IMR-90 (cell line): ENCODE measurements at places on chromosomes 16 and 17. TPM values are rescaled to one million over a fixed set of nuclear protein-coding genes. Genes with fewer than 3 reads are reported as not detected.

DNA sequence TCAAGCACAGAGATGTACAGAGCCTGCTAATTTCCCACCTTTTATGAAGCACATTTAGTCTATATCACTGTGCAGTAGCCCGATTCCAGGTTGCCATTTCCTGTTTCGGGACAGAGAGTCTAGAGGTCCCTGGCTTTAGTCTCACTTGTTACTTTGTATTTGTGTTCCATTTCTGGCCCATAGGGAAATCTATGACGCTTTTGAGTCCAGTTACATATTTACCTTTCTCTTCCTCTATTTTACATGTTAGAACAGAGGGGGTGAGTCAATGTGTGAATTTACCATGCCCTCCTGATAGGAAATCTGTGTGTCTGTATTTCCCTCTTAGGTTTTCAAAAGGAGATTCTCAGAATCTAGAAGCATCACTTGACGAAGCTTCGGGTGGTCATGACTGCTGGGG is 227.1 kb upstream of the ZFHX3 start:
- no peak for DNase-seq

Gene HAS3
- 0.28 and 0.36 TPM in 2 replicates for total RNA-seq

- peak; percentile 7 for DNase-seq
Measured at GRCh38 chr17:30426292-30426691, 47.6 kb downstream of the CPD start.

DNA sequence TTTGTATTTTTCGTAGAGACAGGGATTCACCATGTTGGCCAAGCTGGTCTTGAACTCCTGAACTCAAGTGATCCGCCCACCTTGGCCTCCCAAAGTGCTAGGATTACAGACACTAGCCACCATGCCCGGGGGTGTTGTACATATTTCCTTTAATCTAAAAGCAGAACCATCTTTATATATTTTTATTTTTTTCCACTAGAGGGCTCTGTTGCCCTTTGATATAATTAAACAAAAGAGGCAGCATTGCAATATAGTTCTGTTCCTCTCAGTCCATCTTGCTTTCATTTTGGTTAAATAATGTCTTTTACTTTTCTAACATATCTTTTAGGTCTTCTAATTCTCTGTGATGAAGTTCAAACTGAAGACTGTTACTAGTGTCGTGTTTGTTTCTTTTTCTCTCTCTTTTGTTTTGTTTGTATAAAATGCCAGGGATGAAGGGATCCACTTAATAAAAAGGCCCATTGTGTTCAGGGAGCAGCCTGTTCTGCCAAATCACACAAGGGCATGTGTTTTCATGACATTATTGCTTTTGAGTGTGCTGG is 23.4 kb downstream of the WWOX start:
- DNase-seq = peak; percentile 53

DNA sequence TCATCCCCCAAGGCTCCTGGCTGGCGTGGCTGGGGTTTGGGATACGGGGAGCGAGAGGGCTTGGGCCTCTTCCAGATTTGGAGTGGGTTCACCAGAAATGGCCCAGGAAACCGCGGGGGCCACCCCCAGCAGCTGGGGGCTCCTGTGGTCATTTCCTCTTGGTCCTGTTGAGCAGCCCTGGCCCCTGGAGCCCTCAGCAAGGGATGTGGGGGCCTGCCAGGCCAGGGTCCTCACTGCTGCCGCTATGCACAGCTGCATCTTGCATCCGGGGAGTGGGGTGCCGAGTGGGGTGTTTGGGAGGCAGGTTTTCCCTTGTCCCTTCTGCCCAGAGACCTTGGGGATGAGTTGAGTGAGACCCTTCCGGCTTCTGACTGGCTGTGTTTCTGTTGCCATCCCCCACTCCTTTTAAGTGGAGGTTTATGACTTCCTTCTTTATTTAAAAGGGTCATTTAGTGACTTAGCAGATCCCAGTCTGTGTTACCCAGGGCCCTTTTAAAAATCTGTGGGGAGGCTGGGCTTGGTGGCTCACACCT is 319.8 kb downstream of the SEC14L1 start:
- no peak for DNase-seq

- DNase-seq = no peak
Measured at GRCh38 chr16:50711862-50712559, 18.6 kb downstream of the NOD2 start.

GRCh38 chr16:70653809-70654771 is 7.7 kb downstream of the IL34 start:
- DNase-seq = peak; percentile 78

Gene C16orf74
- 4.5 and 5.0 TPM in 2 replicates for total RNA-seq

Gene TBC1D3L
- 0.28 and 0.36 TPM in 2 replicates for total RNA-seq

Gene CNTNAP1
- total RNA-seq = 10.6 and 12.2 TPM in 2 replicates

- no peak for DNase-seq
Measured at GRCh38 chr16:5071341-5071680, 332 bp upstream of the ALG1 start.
